ENCODE measurements at places on chromosomes 12 and 14.

DNA sequence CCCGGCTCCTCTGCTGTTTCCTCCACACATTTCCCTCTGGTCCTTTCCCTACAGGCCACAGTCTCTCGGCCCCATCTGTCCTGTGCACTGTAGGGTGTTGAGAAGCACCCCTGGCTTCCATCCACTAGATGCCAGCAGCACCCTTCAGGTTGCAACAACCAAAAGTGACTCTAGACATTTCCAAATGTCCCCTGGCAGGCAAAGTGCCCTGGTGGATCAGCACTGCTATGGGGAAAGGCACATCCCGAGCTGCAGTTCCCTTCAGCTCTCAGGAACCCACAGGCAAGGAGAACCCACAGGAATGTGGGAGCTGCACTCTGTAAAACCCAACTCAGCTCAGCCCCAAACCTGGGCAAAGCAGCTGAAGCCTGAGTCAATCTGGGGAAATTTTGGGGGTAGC lies 77.0 kb downstream of the RBM19 start:
- no peak for DNase-seq

- DNase-seq = no peak
Observed at GRCh38 chr12:5582018-5582417, 150.1 kb downstream of the NTF3 start.

- DNase-seq = no peak
Observed at GRCh38 chr12:26713885-26714383, 119.1 kb downstream of the ITPR2 start.

GRCh38 chr12:25827141-25827540 lies 131.3 kb upstream of the RASSF8 start:
- no peak for DNase-seq

GRCh38 chr14:24422694-24423601 lies 6.5 kb downstream of the CBLN3 start:
- DNase-seq = no peak

GRCh38 chr12:95002754-95003153 lies 743 bp downstream of the NDUFA12 start:
- no peak for DNase-seq

GRCh38 chr12:11707535-11707934 lies 58.1 kb downstream of the ETV6 start:
- DNase-seq = no peak

DNA sequence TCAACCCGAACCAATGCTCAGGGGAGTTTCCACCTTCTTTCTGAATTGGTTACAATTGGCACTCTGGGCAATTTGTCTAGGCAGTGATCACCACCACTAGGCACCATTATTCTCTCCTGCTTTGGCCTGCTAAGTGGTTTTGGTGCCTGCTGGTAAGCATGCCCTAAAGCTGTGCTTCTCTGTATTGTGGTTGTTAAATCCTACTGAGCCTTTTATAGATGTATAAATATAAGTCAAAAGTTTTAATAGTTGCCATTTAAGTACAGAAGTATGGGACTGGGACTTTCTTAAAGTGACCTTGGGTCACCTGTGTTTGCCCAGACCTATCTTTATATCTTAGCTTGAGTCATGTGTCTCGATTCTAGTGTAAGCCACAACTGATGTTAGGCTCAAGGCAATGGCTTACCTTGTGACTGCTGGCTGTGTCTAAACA lies 475.9 kb downstream of the SLC16A7 start:
- no peak for DNase-seq

DNA sequence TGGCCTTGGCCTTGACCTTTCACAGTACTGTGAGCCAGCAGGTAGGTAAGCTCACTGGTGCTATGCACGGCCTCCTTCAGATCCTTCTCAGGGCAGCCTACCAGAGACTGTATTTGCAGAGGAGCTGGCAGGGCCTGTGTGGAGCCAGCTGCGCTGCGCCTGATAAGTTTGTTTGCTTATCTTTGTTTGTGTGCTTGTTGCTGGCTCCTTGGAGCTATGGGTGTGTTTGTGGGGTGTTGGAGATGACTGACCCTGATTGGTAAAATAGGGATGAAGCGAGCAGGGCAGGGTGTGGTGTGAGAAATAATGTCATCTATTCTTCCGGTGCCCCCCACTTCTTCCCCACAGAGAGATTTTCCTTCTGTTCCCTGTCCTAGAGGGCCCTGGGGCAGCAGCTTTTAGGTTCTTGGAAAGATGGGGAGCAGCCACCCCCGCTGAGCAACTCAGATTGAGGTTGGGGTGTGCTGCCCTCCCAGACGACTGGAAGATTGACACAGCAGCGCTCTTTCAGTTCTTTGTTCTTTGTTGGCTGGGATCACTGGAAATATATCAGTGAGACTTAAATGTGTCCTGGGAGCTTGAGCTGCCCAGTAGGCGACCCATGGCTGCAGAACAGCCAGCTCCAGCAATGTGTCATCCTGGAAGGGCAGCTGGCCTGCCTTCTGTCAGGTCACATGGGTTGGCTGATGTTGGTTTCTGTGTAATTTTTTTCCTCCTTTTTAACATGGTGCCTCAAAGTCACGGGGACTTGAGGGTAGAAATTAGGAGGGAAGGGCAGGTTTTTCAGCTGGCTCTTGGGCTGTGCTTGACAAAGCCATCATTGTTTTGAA lies 19.6 kb downstream of the MLXIP start:
- DNase-seq = no peak

- no peak for DNase-seq
Observed at GRCh38 chr12:125650587-125650986, 585.4 kb downstream of the AACS start.

- DNase-seq = no peak
Observed at GRCh38 chr14:69423279-69423678, 24.8 kb downstream of the SLC39A9 start.

GRCh38 chr14:94045101-94045500 lies 19.0 kb downstream of the OTUB2 start:
- DNase-seq = no peak

DNA sequence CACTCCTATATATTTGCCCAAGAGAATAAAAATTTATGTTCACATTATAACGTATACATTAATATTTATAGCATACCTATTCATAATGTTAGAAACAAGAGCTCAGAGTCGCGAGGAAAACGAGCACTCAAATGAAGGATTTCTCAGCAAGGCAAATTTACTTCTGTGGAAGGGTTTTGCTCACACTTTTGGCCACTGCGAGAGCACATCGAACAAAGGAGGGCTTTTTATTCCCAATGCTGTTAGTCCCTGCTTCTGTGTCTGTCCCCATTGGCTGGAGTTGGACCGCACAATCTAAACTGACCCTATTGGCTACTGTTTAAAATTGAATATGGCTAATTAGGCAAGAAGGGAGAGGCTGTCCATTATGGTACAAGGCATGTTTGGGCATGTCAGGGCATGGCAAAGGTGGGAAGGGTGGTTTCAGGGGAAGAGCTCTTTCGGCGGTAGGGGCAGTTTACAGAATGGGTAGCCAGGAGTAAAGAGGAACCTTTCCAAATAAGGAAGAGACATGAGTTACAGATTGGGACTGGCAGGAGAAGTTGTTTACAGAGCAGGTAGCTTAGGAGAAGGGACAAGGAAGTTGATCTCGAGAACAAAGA lies 702.9 kb downstream of the TRHDE start:
- DNase-seq = no peak

- DNase-seq = no peak
Observed at GRCh38 chr14:31582836-31583452, 21.7 kb downstream of the NUBPL start.

DNA sequence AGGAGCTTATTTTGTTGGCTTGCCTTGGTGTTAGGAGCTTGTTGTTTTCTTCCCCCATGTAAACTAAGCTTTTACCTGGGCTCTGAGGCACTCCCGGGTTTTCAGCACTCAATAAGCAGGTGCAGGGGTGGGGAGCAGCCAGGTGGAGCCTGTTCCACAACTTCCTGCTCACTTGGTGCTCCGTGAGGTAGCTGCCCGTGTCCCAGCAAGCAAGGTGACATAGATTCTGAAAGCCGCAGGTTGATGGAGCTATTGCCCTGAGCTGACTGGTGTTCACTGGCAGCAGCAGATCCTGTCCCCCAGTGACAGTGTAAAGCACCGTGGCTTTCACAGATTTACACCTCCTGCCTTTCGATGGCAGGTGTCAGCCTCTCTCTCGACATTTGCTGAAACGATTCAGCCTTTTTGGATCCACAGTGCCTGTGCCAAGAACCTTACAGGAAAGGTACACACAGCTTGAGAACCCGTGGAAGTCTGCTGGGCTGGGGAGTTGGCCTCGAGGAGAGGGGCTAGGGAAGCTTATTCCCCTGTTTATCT lies 295.7 kb upstream of the FKBP4 start:
- no peak for DNase-seq

DNA sequence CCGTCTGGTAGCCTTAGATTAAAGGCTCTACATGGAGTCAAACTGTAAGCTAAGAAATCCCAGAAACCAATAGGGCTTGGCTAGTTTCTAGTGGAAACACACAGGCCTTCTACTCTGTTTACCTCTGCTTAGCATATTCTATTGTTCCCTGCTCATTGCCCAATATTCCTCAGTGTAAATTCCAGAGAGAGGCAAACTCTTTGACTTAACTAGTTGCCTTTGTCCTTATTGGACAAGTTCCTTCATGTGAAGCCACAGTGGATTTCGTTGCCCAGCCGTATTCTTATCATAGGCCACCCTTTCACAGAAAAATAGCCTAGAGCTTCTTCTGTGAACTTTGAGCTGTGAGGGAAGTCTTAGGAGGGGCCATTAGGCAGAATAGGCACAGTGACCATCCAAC lies 186.1 kb downstream of the PLCZ1 start:
- no peak for DNase-seq

GRCh38 chr14:106844608-106845285 lies 1318.4 kb downstream of the TMEM121 start:
- peak; percentile 41 for DNase-seq

DNA sequence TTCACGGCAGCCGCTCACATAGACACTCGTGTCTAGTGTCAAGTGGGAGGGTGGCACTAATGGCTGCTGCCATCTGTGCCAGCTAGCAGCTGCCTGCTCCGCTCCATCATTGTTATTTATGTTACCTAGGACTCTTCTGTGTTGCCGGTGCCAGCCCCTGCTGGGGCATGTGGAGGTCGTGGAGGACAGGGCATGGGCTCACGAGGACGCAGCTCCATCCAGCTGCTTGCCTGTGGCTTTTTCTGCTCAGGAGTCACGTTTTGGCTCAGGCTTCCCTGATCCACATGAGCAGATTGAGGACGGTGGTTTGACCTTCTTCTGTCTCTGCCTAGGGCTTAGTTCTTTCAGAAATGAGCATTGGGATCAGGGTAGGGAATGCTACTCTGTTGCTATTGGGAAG lies 31.2 kb downstream of the TPCN1 start:
- DNase-seq = no peak

DNA sequence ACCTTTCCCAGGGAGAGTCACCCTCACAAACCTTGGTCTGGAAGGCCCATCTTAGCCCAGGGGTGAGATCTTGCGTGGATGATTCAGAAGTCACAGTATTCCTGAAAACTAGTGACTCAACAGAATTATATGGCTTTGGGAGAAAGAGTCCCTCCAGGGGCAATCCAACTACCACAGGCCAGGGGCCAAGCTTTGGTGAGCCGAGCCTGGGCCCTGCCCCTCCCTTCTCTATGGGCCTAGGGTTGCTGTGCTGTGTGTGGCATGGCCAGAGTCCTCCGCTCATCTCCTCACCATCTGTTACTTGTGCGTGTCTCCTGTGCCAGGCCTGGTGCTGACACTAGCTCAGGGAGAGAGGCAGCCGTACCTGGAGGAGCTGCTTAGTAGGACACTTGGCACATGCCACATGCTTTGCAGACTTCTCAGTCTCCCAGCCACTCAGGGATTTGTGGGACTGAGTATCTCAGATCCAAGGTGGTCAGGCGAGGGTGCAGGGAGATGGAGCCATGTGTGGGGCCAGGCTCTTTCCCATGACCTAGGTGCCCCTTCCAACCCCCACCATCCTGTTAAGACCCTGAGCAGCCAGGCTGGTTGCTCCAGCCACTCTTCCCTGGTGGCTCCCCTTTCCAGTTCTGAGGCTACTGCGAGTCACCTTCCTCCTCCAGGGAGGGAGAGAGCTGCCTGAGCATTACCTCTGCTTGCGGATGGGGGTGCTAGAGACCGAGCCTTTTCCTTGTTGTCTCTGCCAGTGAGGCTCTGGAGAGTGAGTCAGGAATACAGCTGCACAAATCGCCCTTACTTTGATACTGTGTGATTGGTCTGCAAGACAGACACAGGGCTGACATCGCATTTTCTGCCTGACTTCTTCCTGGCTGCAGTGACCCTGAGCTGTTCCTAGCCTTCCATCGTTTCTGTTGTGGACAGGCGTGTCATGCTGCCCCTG lies 94.1 kb downstream of the SLC25A47 start:
- no peak for DNase-seq

DNA sequence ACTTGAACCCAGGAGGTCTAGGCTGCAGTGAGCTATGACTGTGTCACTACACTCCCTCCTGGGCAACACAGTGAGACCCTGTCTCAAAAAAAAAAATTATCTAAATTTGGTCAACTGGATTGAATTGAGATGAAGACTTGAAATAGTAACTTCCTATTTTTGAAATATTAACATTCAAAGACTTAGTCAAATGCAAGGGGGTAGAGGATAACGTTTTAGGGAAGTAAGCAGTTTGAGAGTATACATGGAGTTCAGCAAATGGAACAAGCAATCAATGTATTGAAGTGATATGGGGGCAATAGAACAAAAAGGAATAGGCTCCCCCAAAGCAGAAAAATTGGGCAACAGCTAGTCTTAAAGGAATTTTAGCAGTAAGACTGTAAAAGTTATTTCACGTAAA lies 4.6 kb upstream of the MFAP5 start:
- DNase-seq = no peak

DNA sequence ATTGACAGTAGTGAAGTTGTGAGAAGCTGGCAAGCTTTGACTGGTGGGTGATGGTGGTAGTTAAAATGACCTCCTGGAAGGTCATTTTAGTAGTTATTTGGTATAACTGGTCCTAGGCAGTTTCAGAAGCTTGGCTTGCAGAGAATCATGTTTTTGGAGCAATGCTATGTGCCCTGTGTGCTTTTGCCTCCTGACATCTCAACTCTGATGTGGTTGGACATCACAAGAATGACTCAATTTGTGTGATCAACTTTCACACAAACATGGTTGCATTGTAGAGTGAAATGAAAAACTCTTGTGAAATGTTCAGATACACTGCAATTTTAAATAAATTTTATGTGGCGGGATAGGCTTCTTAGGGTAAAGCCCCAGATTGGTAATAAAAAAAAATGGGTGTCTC lies 8.3 kb upstream of the ABCD2 start:
- no peak for DNase-seq

- no peak for DNase-seq
Observed at GRCh38 chr12:67107751-67108269, 161.3 kb upstream of the CAND1 start.

- DNase-seq = no peak
Observed at GRCh38 chr14:94056579-94057308, 24.3 kb downstream of the DDX24 start.

- no peak for DNase-seq
Observed at GRCh38 chr12:1744932-1745331, 54.1 kb downstream of the ADIPOR2 start.
